Activated T-cell treated with anti-CD3 and anti-CD28 coated beads for 1 hour (primary cell): ENCODE measurements at places on chromosomes 16 and 17.

GRCh38 chr17:17547210-17547764 lies 44.2 kb downstream of the PEMT start:
- no peak for DNase-seq

GRCh38 chr17:5560361-5560988 lies 23.8 kb downstream of the NLRP1 start:
- no peak for DNase-seq

DNA sequence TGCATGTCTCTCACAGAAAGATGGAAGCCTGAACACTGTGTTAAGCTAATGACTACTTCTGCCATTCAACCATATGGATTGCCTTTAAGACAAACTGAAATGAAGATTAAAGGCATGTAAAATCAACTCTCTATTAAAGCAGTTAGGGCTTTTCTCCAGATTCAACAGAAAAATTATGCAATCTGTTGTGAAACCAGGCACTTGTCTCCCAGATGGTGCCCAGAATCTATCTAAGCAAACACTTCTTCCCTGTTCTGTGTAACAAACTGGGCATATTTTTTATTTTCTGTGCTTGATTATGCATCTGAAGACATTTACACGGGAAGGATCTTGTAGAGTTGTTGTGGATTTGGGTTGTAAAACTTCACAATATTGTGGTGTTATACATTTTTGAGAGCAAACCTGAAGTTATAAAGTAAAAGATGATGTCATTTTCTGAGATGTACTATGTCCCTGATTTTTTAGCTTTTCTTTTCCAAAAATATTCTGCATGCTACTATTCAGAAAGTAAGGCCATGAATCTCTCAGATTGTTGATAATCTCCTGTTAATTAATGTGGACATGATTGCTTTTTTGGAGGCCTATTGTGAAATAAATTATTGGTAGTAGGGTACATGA lies 1550.3 kb downstream of the CDH8 start:
- no peak for DNase-seq

DNA sequence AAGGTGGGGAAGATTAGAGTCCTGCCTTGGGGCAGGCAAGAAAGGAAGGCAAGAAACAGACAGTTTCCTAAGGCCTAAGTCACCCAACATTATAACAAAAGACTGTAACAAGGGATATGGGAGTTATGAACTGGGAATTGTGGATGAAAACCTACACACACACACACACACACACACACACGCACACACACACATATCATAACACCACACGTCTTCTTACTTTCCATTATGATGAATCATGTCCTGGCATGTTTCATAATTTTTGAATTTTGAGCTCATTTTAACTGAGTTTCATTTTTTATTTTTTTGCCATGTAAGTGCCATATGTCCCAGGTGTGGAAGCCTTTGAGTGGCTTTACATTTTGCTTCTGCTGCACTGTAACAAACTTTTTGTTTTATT lies 29.9 kb downstream of the HS3ST2 start:
- DNase-seq: no peak

DNA sequence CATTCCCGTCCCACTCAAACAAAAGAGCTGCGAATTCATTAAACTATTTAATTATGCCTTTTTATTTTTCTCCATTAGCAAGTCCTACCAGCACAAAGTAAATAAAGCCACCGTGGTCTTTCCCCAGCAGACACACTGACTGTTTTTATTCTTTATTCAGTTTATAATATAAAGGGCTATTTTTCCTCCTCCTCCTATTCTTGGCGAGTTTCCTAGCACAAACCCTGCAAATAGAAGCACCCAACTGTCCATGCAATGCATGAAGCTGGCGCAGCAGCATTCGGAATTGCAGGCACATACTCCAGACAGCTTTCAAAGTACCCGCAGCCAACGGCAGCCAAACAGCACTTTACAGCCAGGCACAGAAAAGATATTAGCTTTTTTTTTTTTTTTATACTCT lies 583.4 kb upstream of the PSMD7 start:
- DNase-seq: no peak

DNA sequence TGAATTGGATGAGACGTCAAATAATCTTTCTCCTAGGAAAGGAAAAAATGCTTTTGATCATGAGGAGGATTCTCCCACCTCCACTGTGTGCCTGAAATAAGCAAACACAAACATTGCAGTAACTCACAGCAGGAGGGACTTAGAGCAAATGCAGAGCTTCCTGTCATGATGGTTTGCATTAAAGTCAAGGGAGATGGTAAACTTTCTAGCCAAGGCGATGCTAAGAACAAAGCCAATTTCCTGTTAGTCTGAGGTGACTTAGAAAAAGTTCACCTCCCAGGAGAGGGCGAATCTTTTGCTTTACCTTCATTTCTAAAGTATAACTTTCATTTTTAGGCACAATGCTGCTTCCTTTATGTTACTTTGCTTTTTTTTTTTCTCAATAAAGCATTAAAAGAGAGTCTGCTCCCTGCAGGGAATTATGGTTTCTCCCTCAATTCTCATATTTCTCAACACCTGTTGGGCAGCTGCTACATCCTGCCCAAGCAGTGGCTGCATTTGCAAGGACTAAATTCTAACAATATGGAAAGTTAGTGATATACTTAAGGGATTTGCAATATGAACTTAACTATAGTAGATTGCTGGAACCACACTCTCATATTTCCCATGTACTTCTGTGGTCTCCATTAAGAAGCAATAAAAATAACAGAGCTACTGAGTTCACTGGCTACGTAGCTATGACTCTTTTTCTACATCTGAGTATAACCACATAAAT lies 175.6 kb downstream of the PCTP start:
- no peak for DNase-seq

DNA sequence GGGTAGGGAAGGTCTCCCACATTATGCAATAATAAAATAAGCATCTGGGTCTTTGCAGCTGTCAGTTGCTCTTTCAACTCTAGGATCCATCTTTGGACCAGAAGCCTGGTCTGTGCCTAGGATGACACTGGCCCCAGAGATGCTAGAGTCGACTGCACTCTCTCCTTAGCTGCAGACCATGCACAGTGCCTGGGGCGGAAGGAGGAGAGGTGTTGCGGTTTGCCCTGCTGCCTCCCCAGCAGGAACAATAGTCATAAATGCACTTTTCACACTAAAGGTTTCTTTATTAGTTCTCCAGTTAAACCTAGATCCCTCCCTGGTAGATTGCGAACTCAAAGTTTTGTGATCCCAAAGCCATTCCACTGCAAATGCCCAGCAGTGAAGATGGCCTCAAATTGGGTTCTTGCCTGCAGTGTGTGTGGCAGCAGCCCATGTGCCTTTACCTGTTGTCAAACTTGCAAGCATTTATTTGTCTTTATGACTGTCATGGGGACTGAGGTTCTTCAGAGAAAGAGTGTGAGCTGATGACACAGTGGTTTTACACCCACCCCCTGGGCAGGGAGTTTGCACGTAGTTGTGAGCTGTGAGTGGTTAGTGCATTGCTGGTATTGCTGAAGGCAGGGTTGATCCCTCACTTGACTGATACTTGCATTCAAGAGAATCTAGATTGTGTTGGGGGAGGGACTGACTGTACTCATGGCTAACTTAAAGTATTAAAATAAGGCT lies 10.3 kb downstream of the ATXN1L start:
- DNase-seq: no peak

DNA sequence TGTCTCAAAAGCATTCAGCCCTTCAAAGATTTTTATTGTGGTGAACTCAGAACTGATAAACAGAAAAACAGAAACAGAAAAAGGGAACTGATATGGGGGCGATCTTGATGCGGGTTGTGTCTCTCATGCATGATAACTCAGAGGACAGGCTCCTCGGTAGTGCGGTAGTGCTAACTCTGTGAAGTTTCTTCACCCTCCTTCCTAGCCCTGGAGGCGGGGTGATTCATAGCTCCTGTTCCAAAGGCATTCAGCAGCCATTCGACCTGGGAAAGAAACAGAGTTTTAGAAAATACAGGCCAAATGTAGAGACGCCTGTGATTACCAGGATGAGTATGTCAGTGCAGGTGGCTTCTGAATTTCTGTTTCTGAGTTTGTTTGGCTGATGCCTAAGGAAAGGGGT lies 5.5 kb upstream of the MAF start:
- DNase-seq: no peak

DNA sequence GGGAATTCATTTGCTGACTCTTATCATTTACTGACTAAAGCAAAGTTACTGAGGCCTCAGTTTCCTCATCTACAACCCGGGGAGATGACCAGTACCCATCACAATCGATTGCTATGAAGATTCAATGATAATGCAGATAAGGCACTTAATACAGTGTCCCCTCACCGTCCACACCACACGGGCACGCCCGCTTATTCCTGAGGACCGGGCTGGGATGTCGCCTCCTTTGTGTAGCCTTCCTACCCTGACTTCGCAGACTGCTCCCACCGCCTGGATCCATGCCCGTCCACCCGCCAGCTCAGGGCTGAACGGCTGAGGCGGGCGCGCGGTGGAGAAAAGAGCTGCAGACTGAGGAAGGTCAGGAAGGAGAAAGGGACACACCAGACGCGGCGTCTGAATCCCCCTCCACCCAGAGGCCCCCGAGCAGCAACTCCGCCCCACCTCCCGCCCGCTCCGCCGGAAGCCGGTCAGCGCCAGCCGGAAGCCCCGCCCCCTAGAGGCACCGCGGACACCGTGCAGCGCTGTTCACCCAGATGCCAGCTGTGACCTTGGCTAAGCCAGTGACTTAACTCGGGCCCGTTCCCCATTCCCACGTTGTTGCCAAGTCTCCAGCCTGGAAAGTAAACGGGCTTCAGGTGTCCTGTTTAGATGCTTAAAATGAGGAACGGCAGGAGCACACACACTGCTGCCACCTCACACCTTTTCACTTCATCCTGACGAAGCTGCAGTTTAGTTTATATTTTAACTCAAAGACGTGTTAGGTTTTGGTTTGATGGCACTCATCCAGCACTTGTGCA lies at the start of gene KRABD2:
TSS of gene KRABD2 (minus strand) at position 434 of the 797 bp plus-strand sequence.
- peak; percentile 85 for DNase-seq

DNA sequence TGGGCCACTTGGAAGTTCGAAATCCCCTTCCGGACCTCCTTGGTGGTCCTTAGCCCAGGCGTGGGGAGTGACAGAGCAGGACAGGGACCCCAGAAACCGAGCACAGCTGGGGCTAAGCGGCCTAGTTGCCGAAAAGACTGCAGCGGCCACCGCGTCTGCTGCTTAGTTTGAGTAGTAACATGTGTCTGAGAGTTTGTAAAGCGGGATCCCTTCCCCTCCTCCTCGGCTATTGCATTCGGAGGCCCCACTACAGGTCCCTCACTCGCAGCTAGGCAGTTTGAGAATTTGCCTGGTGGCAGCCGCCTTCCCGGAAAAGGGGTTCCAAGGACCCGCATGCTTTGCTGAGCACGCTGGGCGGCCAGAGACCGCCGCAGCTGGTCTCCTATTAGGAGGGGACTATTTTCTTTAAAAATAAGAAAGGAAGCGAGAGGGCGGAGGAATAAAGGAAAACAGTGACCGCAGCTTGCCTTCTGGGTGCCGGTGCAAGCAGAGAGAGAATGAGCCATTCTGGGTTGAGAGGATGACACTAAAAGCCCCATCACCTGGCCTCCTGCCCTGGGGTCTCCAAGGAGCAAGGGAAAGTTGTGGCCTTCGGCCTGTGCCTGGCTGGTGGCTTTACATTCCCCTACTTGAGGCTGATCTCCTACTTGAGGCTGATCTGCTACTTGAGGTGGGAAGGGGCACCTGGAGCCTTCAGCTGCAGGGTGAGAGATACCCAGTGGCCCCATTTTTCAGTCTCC lies 1.1 kb upstream of the HOXB5 start:
- DNase-seq: no peak

- DNase-seq: no peak
These were observed 8.6 kb upstream of the LHX1 start for GRCh38 chr17:36928471-36929345.

DNA sequence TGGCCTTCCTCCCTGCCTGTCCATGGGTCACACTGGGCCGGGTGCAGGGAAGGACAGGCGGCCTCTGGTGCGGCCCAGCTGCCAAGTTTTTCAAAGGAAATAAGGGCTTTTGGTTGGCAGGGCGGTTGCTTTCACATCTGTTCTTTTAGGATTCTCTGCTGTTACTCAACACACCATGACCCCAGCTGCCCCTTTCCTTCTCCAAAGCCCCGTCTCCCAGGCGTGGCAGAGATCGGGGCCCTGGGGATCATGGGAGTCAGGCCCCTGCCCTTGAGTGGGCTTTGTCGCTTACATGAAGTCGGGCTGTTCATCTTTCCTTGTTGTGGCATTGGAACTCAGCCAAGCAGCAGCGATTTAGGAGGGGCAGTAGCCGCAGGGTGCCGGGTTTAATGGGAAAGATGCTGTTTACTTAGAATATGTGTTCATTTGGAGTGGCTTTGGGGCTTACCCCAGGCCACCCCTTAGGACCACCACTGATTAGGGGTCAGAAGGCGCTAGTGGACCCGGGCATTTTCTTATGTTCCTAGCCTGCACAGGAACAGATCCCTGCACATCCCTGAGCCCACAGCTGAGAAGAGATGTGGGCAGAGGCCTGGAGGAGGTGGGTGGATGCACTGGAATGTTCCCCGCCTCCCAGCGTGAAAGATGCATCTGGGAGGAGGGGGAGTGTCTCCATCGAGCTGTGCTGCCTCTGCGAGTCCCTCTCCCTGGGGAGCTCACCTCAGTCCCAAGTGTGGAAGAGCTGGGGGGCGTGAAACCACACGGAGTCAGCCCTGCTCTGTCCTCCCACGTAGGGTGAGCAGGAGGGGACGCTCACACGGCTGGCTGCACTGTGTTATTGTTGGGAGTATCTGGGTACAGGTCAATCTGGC lies 6.8 kb upstream of the ADCY7 start:
- no peak for DNase-seq

DNA sequence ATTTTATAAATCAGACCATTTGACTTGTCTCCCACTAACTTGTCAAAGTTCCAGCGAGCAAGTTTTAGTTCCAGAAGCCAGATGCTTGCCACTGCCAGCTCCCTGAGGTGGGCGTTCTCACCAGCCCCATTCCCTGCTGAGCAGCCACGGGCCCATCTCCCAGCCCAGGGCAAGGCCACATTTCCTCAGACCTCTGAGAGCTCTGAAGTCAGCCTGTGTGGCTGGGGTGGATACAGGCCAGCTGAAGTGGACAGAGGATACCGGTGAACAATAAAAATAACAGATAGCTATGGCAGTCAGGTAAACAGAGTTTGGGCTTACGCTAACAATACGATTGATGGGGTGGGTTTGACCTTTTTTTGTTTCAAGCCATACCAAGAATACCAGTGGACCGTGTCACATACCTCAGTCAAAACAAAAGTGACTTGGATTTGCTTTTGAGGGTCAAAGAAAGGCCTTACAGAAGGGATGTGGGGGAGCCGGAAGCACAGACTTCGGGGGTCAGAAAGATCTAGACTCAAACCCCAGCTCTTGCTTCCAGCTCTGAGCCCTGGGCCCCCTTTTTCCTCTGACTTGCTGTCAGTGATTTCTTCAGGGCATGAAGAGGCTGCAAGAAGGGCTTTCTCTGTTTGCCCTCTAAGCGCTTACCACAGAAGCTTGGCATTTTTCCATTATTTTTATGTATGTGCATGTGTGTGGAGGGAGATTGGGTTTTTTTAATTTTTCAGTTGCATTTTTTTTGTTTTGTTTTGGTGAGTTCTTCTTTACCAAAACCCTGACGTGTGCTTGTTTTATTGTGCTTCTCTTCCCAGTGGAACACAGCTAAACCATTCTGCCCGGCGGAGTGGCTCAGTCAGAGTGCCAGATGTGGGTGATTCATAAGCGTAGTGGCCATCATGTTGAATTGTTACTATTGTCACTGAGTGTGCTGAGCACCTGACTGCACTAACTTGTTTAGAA lies 109.9 kb downstream of the GNAO1 start:
- no peak for DNase-seq
